ENCODE measurements at places on chromosomes 5 and 9. TPM values are rescaled to one million over a fixed set of nuclear protein-coding genes. Genes with fewer than 3 reads are reported as not detected.

Gene CARD9
- total RNA-seq, result 0.15 TPM

Gene IQGAP2
- total RNA-seq, result 5.4 TPM

Gene PCDHGA9
- 3.7 TPM for total RNA-seq

Gene POU5F2
- total RNA-seq, result 0.35 TPM

Gene WDR38
- total RNA-seq, result not detected

Gene SGCD
- 56.2 TPM for total RNA-seq

Gene PLAC8L1
- not detected for total RNA-seq

Gene HAPLN1
- 0.19 TPM for total RNA-seq

Gene PCDHA1
- total RNA-seq, result not detected

DNA sequence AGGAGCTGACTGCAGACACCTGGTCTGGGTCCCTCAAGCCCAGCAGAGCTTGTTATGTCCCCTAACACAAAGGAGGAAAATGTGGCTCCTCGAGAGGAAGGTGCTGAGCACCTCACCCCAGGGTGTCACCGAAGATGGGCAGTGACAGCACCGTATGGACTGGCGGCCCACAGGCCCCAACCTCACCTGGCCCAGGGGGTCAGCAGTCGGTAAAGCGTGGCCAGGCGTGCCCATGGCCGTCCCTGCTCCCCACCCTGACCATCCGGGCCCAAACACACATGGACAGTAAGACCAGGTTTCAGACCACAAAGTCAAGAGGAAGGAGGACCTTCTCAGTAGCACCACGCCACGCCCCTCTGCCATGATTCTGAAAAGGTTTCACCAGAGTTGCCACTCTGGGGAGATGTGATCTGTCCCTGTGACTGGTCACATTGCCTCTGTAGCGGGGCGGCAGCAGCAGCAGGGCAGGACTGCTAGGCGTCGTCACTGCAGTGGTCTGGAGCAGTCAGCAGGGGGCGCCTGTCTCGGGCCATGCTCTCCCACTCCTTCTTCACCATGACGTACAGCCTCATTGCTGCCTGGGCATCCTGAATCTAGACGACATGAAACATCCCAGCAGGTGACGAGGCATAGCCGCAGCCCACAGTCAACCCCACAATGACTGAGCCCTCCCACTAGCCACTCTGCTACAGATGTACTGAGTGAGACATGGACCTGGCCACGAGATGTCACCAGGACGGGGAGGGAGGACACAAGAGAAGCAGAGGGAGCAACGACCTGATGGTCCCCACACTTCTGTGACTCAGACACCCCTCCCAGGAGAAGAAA lies 11.1 kb downstream of the REXO4 start:
- DNase-seq, result peak; percentile 73

- DNase-seq, result no peak
These were observed 30.5 kb upstream of the MAP1B start for GRCh38 chr5:72076621-72077300.

- no peak for DNase-seq
These were observed 56.9 kb upstream of the TBC1D2 start for GRCh38 chr9:98312365-98312764.

DNA sequence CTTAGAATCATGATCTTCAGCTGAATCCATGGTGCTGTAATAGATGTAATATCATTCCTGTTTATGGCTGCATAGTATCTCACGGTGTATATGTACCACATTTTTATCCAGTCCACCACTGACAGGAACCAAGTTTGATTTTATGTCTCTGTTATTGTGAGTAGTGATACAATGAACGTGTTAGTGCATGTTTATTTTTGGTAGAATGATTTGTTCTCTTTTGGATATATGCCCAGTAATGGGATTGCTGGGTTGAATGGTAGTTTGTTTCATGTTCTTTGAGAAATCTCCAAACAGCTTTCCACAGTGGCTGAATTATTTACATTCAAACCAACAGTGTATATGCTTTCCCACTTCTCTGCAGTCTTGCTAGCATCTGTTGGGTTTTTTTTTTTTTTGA lies 175.1 kb upstream of the CDH10 start:
- no peak for DNase-seq

DNA sequence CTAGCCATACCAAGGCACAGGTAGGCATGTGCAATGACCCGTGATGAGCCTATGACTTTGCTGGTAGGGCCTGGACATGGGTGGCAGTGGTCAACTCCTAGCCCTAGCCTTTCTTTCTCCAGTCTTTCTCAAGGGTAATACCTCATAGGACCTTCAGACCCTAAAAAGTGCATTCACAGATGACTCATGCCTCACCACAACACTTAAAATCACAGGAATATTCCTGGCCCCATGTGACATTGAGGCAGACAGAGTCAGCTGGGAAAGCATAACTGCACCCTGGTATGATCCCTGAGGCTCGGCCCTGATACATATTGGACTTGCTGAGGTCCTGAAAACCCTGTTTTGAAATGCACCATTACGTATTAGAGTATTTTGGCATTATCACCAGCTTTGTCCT lies 449.5 kb downstream of the HINT1 start:
- no peak for DNase-seq

DNA sequence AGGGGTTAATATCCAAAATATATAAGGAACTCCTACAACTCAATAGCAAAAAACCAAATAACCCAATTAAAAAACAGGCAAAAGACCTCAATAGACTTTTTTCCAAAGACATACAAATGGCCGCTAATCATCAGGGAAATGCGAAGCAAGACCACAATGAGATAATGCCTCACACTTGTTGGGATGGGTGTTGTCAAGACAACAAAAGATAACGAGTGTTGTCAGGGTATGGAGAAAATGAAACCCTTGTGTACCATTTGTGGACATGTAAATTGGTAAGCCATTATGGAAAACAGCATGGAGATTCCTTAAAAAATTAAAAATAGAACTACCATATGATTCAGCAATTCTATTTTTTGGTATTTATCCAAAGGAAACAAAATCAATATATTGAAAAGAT lies 620.2 kb downstream of the ACTL7B start:
- no peak for DNase-seq

DNA sequence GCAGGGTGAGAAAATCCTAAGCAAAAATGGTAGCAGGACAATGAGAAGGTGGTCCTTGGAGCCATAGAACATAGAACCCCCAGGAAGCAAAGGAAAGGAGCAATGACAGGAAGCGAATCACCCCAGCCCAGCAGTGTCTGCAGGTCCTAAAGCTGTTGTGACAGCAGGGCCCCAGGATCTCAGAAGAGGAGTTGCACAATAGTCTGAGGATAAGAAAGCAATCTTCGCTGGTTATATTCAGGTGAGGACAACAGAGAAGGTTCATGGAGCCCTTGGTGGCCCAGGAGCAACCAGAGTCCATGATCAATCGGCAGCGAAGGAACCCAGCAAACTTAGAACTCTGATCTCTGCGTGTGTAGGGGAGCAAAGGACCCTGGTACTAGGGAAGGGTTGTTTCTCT lies 234.8 kb upstream of the IRX2 start:
- no peak for DNase-seq

DNA sequence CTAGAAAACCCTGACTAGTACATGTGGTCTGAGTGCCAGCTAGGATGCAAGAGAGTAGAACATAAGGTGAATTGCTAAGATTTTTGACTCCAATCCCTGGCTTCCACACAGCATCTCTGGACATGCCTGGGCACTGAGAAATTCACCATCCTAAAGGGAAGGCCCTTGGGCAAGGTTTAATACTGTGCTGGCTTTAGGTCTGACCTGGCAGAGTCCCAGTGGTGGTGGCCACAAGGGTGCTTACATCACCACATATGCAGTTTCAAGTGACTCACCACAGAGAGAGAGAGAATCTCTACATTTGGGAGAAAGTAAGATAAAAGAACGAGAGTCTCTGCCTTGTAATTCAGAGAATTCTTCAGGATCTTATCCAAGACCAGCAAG lies 661.6 kb upstream of the C9orf72 start:
- no peak for DNase-seq

GRCh38 chr9:87657190-87657589 lies 68.7 kb upstream of the CTSL start:
- DNase-seq, result peak; percentile 67

- no peak for DNase-seq
These were observed 12.4 kb downstream of the CLPTM1L start for GRCh38 chr5:1332461-1333001.

- DNase-seq, result no peak
These were observed 13.0 kb downstream of the PTGES2 start for GRCh38 chr9:128114326-128115186.

DNA sequence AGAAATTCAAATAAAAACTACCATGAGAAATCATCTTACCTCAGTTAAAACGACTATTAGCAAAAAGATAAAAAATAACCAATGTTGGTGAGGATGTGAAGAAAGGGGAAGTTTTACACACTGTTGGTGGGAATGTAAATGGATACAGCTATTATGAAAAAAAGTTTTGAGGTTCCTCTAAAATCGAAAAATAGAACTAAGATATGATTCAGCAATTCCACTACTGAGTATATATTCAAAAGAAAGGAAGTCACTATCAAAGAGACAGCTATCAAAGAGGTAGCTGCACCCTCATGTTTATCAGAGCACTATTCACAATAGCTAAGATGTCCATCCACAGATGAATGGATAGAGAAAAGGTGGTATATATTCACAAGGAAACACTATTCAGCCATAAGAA lies 1888.4 kb downstream of the MAT2B start:
- no peak for DNase-seq

DNA sequence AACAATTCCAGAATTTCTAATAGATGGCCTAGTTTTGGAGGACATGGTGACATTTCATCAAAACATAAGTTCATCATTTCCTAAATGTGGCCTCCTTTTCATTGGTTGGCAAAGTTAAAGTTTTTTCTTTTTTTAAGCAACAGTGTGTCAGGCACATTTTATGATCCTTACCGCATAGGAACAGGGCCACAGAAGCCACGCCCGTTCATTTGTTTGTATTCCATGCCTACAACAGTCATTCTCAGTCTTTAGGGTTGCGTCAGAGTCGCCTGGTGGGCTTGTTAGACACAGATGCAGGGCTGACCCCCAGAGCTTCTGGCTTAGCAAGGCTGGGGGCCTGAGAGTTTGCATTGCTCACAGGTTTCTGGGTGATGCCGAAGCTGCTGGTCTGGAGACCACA lies 130.2 kb downstream of the HSD17B3 start:
- no peak for DNase-seq

- no peak for DNase-seq
These were observed 36.6 kb downstream of the FRMD3 start for GRCh38 chr9:83501565-83501964.

GRCh38 chr9:2800394-2801179 lies 43.3 kb downstream of the PUM3 start:
- no peak for DNase-seq

- no peak for DNase-seq
These were observed 46.4 kb downstream of the STXBP1 start for GRCh38 chr9:127658428-127658827.

- peak; percentile 91 for DNase-seq
These were observed 106.1 kb upstream of the CPEB4 start for GRCh38 chr5:173781816-173782670.

DNA sequence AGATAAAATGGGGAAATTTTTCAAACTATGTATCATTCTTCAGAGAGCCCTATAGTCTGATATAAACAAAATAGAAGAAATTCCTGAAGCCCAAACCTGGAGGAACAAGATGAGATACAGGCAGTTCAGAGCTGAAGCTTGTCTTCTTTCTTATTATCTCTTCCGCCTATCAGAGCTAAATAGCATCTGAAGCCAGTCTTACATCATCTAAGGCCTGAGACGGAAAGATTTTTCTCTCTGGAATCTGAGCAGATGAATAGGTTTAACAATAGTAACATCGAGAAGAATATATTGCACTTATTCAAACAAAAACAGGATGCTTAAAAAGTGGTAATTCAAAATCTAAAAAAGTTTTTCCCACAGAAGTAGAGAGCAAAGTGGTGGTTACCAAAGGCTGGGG lies 59.8 kb downstream of the LPAR1 start:
- DNase-seq, result no peak

DNA sequence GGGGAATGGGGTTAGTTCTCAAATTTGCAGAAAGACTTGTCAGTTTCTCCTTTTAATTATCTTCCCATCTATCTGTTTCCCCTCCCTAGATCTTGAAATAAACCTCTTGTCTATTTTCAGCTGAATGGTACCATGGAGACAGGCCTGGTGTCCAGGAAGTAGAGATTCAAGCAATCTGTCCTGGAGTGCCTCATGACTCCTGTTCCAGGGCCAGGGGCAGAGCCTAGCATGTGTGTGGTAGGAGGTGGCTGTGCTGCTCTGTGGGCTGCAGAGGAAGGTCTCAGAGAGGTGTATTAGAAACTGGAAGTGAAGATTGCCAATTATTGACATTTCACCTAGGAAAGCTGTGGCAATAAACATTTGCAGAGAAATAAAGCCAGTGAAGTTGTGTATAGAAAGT lies 175.8 kb upstream of the ATP10B start:
- no peak for DNase-seq

DNA sequence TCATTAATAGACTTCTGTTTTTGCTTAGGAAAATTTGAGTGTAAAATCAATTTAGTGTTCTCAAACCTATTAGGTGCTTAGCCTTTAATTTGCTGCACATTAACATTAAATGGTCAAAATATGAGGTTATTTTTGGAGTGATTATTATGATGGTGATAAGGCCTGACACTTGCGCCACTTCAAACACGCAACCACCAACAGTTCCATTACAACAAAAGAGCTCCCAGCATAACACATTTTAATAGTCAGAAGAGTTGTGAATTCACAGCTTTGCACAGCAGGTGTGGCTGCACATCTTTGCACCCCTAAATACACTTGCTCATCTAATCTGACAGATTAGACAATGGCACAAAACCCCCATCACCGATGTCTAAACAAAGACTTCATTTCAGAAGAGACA lies 940.7 kb downstream of the NR2F1-AS1 start:
- no peak for DNase-seq

Data from right atrium auricular region (tissue), 2 donors.